ENCODE measurements at places on chromosomes 2 and 18.

- no peak for DNase-seq
These were observed 14.3 kb downstream of the POLR2D start for GRCh38 chr2:127843677-127844076.

DNA sequence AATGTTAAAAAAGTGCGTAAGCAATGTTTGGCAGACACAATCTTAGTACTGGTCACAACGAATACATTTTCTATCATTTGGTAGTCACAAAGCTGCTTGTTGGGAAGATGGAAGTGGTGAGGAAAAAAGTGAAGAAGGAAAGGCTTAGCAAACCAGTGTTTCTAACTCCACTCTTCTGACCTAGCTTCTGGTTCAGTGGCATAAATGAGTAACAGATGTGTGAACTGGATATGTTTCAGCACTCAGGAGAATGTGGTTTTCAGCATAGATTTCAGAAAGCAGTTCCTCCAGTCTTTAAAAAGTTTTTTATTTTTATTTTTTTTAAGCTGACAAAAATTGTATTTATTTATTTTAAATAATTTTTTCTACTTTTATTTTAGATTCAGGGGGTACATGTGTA lies 357.1 kb downstream of the CPS1 start:
- no peak for DNase-seq

GRCh38 chr2:15649561-15650255 lies 58.0 kb downstream of the DDX1 start:
- DNase-seq: no peak

DNA sequence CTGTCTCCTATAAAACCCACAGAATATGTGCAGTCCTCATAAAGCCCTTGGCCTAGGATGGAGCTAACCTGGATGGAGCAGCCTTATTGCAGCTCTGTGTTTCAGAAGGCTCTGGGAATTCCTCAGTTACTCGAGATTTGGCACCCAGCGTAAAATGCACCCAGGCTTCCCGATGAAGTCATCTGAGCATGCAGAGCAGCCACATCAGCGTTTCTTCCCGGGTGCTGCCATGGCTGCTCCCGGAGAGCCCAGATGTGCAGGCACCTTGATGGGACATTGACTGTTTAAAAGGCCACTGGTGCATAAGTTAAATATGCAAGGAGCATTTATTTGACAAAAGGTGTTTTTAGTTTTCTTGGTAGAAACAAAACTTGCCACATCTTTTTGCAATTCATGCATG lies 115.2 kb downstream of the MBP start:
- DNase-seq: no peak

DNA sequence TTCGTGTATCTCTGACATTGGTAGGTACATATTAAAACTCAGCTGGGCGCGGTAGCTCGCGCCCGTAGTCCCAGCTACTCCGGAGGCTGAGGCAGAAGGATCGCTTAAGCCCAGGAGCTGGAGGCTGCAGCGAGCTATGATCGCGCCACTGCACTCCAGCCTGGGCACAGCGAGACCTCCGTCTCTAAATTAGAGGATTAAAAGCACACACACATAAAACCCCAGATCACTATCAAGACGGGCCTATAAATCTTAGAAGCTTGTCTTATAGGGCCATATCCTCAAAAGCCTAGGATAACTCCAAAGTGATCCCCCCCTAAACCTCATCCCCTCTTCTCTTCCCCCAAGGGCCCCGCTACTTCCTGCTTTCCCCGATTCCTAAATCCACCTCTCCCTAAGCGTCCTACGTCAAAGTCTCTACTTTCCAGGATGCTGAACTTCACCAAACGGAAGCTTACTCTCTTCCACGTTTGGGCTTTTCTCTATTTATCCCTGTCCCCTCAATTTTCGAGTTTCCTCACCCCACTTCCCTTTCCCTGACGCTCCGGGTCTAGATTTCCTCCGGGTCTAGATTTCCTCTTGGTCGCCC lies 707 bp downstream of the KRCC1 start:
- no peak for DNase-seq

All from activated CD8-positive, alpha-beta memory T cell treated with anti-CD3 and anti-CD28 coated beads, Interleukin-2, amount 50 U/mL, for 48 hours (primary cell).